ENCODE measurements at places on chromosomes 6 and 20.

DNA sequence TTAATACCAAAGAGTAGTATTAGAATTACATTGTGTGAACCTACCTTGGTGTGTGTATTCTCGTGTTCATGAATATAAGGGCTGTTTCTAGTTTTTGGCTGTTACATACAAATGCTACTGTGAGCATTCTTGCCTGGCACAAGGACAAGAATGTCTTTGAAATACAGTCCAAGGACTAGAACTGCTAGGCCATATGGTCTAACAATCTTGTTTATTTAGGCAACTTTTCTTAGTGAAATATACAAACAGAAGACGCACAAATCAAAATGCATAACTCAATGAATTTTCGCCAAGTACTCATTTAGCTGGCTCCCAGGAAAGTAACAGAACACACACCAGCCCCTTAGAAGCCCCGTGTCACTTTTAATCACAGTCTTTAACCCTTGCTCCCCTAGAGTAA is 28.5 kb downstream of the KDM1B start:
- DNase-seq = no peak

DNA sequence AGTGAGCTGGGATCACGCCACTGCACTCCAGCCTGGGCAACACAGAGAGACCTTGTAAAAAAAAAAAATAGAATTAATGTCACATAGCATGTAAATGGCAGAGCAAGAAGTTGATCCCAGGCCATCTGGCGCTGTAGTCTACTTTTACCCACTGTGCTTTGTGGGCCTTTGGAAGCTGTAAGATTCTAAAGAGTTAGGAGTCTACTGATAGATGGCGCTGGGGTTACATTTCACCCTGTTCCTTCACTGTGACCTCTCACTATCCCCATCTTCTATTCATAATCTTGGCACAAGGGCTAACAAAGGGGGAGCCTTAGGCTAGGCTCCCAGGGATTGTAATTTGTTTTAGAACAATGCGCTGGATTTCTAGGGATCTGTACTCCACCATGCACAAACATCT is 24.4 kb downstream of the SIRPD start:
- no peak for DNase-seq

GRCh38 chr6:150227281-150227680 is 84.4 kb downstream of the PPP1R14C start:
- DNase-seq = no peak

GRCh38 chr6:170140129-170140528 is 150.7 kb downstream of the DLL1 start:
- no peak for DNase-seq

DNA sequence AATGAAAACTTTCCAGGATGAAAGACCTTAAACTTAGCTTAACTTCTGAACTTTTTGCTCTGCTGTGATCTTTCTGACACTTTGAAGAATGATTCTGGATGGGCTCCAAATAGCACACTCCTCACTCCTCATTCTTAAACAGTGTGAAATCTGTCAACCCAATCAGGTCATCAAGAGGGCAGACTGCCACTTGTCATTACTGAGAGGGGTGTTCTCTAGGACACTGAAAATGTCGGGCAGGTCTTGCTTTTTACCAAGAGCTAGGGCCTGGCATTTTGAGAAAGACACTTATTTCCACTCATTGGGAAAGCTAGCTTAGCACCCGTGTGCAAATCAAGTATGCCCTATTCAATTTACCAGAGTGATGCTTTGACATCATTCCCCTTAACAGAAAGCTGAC is 122.2 kb downstream of the MTFR2 start:
- no peak for DNase-seq

GRCh38 chr20:35013421-35014411 is 58.0 kb downstream of the MYH7B start:
- no peak for DNase-seq

- DNase-seq = no peak
Observed at GRCh38 chr6:1838604-1839213, 229.0 kb downstream of the FOXC1 start.

- no peak for DNase-seq
Observed at GRCh38 chr6:17042422-17043147, 59.3 kb upstream of the STMND1 start.

DNA sequence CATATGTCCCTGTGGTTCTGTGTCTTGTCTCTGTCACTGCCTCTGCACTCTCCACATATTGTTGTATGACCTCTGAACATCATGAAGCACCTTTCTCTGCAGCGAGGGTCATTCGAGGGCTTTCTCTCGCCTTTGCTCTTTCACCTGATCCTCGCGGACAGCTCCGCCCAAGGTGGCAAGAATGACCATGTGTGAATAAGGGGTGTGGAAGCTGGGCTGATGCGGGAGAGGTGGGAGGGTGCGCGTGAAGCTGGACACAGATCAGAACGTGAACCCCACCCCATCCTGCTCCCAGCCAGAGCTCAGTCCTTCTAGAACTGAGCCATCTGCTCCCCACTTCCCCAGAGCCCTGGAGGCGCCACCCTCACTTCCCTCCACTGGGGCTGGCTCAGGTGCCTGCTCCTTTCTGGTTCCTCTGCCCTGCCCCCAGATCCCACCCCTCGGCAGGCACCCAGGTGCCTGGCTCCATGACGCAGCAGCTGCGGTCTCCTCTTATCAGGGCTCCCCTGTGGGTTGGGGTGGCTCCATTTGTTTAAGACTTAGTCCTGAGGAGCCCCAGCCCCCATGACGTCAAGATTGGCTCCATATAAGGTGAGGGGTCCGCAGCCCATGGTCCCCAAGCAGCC is at the start of gene MUCL3:
MUCL3 (plus strand) TSS at position 613 of the 626 bp plus-strand sequence. CDS start 27 bp downstream, outside the sequence.
- DNase-seq = no peak

DNA sequence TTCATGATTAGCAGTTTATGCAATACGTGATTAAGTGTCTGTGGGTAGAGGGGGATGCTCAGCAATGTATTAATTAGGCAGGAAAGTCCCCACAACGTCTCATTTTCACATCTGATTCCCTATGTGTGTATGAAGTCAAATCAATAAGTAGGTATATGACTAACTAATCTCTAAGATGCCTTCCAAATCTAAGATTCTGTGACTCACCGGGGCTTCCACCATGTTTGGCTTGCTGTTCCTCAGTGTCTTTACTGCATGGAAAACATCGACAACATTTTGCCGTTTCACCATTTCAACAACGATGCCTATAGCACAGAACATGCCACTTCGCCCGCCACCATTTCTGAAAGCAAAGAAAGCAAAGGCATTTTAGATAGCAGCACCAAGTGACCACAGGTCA is 72.0 kb upstream of the THEMIS start:
- DNase-seq = peak; percentile 17

- no peak for DNase-seq
Observed at GRCh38 chr20:17418737-17419136, 112.4 kb downstream of the BFSP1 start.

- DNase-seq = no peak
Observed at GRCh38 chr6:143953922-143954321, 54.1 kb downstream of the PLAGL1 start.

GRCh38 chr6:38396209-38396608 is 243.5 kb downstream of the BTBD9 start:
- no peak for DNase-seq

DNA sequence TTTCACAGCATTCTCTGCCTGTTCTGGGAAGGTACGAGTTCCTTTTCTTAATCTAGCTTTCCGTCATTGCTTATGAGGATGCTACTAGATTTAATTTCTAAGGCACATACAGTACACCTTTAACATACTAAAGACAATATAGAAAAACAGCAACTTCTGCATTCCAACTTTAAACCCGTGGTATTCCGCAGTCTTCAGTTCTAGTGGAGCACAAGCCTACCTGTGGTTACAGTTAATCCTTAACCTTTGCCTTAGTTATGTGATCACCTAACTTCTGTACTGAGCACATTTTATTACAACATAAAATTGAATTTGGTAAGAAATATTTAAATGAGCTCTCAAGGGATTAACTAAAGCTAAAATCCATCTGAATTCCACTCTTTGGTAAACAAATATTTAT is 289.5 kb downstream of the BTBD9 start:
- no peak for DNase-seq

GRCh38 chr20:63517376-63518309 is 2.9 kb upstream of the PPDPF start:
- DNase-seq = no peak

DNA sequence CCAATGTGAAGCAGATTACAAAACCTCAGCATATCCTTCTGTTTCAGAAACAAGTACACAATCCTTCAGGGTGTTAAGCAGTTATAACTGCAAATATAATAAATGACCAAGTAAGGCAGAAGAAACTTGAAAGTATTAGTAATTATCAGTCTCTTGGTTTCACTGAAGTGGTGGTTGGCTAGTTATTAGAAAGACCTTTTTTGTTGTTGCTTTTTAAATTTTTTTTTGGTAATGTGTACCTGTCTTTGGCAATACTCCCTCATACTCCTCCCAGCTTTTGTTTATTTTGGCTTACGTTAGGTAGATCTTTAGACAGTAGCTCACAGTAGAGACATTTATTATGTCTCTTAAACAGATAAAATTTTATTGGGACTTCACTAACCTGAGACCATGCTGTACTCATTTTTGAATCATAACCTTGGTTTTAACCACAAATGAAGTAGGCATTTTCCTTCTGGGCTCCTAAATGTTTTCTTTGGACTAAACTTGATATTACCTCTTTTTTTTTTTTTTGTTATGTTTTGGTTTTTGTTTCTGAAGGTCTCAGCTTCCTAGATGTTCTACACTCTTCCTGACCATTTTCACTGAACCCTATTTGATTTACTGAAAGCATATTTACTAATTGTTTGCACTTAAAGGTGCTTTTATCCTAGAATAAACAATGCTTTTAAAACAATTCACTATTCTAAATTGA is 6.4 kb downstream of the CD2AP start:
- no peak for DNase-seq

DNA sequence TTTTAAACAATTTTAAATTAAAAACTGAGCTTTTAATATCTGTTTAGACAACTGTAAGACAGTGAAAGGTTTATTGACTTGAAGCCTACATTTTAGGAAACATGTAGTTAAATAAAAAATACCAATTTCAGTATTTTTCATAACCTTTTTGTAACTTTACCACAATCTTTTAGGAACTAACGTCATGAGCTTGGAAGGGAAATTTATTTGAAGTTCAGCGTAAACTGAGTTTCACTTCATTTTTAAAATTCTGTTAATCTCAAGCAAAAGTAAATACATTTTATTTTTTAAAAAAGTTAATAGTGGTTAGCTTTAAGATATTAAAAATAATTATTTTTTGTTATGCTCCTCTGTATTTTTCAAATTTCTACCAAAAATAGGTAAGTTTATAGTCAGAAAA is 5.5 kb downstream of the CST7 start:
- no peak for DNase-seq

- DNase-seq = no peak
Observed at GRCh38 chr20:63701329-63702035, 5.0 kb downstream of the TNFRSF6B start.
